NCI-H2081 (cell line): ENCODE measurements at places on chromosomes 4 and X.

- DNase-seq: no peak
These were observed 25.1 kb downstream of the RAPGEF2 start for GRCh38 chr4:159127745-159128518.

- no peak for DNase-seq
These were observed 330.5 kb downstream of the ARHGAP10 start for GRCh38 chr4:148062301-148062950.

- DNase-seq: no peak
These were observed 130.9 kb downstream of the TMEM164 start for GRCh38 chrX:110133735-110134370.

- no peak for DNase-seq
These were observed 63.0 kb downstream of the MSX1 start for GRCh38 chr4:4922441-4922840.

DNA sequence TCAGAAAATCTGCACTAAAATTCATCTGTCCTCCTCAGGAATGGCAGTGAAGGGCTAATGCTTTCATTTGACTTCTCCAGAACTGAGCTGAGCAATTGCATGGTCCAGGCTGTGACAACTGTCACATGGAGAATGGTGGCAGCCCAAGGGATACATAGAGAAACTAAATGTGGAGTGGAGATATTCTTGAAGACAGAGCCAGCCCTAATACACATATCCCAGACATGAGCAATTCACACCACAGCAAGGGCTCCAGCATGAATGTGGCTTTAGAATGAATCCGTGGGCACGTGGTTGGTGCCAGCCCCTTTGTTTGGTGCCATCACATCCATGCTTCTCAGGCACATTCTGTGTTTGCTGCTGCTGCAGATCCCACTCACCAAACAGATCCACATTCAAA, 121.6 kb upstream of the MXRA5 start:
- DNase-seq: no peak

- no peak for DNase-seq
These were observed 28.6 kb downstream of the AFAP1 start for GRCh38 chr4:7910952-7911578.
